ENCODE measurements at places on chromosomes 13 and 19. TPM values are rescaled to one million over a fixed set of nuclear protein-coding genes. Genes with fewer than 3 reads are reported as not detected.

The COL4A1 gene
- 1,341 TPM for total RNA-seq

The ZNF813 gene
- 2.3 TPM for total RNA-seq

The PPP1R13L gene
- total RNA-seq: 77.4 TPM

The TNFSF13B gene
- total RNA-seq: 1.2 TPM
